ENCODE measurements at places on chromosomes 1 and 21.

DNA sequence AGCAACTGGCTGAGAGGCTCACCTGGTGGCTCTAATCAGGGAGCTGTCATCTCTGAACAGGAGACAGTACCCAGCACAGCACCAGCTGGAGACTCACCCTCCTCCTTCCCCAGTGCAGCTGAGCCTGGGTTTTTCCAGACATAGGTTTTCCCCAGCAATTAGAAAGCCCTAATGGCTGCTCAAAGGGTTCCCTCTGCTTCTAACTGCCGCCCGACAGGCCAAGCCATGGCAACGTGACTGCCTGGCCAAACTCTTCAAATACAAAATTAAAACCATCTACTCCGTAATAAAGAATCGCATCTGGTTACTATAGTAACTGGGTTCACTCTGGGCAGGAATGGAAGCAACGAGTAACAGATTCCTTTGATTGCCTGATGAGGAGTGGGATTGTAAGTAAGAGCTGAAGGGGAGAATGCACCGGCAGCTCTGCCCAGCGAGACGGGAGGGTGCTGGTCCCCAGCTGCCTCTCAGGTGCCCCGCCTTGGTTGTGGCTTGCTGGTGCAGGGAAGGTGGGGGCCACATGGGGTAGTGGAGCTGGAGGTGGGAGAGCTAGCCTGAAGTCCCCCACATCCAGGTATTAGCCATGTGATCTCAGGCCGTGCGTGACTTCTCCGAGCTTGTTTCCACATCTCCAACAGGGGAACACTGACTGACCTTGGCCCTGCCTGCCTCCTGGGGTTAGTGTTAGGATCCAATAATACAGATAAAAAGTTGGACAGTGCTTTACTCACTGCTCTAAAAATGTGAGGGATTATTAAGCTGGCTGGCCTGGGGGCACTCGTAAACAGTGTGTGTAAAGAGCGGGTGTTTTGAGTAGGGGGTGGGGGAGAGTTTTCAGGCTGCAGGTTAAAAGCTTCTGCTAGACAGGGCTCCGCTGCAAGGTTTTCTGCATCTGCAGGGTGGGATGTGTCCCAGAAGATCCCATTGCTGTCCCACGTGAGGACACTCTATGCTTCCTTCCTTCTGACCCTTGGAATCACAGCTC is 94.2 kb downstream of the KCNN3 start:
- DNase-seq = no peak

- peak; percentile 8 for DNase-seq
These were observed 136.5 kb downstream of the FGGY start for GRCh38 chr1:59433440-59433813.

DNA sequence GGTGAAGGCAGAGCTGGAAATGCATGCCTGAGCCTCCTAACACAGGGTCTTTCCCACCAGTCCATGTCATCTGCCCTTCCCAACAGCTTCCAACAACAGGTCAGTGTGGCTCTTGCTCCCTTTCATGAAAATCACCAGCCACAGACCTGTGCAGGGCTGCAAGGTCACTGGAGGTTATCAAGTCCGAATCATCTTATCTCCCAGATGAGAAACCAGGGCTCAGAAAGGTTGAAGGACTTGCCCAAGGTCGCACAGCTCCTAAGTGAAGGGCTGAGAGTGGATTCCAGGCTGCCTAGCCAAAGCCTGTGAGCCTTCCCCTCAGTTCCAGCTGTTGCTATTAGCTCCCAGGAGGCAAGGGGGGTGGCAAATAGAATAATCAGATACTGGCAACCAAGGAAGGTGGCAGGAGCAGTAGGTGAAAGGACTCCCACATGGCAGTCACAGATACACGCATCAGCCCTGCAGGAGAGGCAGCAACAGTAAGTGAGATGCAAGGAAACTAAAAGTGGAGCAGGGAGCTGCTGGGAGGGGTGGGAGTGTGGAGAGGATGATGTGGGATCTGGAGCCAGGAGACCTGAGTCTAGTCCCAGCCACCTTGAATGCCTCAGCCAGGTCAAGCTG is 74.2 kb downstream of the SSBP3 start:
- no peak for DNase-seq

- DNase-seq = no peak
These were observed 40.1 kb downstream of the DISP3 start for GRCh38 chr1:11518791-11519628.

DNA sequence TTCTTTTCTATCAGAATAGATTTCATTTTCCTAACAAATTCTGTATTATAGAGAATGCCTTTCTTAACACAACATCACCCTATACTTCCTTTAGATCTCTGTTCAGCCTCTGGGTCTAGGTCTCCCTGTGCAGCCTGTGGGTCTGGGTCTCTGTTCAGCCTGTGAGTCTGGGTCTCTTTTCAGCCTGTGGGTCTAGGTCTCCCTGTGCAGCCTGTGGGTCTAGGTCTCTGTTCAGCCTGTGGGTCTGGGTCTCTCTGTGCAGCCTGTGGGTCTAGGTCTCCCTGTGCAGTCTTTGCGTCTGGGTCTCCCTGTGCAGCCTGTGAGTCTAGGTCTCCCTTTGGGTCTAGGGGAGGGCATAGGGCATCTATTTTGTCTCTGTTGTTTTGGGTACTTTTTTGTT is 59.6 kb upstream of the DIP2A start:
- no peak for DNase-seq

DNA sequence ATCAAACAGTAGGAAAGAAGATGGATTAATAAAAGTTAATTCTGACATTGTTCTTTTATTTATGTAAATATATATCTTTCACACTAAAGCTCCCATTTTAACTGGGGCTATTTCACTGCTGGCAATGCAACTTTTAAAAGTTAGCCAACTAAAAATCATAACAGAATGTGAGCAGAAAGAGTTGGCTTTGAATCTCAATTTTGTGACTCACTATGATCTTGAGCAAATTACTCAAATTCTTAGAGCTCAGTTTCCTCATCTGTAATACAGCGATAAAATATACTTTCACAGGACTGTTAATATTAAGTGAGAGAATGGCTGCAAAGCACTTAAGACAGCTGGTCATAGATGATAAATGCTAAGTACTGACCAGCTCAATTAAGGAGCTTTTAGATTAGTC is 10.8 kb downstream of the EFCAB14 start:
- no peak for DNase-seq

- no peak for DNase-seq
These were observed 41.3 kb upstream of the GNG12 start for GRCh38 chr1:67874501-67875111.

DNA sequence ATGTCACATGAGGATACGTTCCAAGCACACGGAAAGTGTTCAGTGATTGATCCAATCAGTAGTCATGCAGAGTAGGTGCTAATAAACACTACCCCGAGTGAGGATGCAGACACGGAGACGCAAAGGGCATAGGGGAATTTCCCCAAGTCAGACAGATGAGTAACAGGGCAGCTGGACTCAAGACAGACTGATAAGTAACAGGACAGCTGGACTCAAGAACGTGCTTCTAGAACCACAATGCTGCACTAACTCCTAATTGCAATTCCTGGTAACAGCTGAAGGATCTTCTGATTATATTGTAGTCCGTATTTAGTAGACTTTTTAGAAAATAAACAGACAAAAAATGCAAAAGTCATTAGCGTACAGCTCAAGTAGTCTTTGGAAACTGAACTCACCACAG is 1.9 kb upstream of the OR2T10 start:
- DNase-seq = no peak

DNA sequence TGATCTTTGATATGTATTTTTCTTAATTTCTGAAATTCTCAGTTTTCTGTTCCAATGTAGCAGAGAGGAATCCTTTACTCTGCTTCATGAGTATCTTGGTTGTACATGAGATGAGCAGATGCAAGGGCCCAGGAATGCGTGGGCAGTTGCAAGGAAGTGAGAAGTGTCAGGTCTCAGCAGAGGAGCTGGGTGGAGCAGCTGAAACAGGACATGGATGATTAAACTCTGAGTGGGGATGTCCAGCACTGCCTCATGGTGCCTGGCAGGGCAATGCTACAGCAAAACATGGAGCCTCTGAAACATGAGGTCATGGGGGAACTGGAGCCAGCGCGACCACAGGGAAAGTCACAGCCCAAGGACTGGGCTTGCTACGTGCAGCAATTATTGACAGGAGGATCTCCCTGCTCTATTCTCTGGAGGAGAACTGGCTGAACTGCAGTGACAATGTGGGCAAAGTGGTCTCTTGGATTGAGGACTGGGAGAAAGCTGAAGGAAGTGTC is 48.4 kb downstream of the COLGALT2 start:
- peak; percentile 90 for DNase-seq

DNA sequence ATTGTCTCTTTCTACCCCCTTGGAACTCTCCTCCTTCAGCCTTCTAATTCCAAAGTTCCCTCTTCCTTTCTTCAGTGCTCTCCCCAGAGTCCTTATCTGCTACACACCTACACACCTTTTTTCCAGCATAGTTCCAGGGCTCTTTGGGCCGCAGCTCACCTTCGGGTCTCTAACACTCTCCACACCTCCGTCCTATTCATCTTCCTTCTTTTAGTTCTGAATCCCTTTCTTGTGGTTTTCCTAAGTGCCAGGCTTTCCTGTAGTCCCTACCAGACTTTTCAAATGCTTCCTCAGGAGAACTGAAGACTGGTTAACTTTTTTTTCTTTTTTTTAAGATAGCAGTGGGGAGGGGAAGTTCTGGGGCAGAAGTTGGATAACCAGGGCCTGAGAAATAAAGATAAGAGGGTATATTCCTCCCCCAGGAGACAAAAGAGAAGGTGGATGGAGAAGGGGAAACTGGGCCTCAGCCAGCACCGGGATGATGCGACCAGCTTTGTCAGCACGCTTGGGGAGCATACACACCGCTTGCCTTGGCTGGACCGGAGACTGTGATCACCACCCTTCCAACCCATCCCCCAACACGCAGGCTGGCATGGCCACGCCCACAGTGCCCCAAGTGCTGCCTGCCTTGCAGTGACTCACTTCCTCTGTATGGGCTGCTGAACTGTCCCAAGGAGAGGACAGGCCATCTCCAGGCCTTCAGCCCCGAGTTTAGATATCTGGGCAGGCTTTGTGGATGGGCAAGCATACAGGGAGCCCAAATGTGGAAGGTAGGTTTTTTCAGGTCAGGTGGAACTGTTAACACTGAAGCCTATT is 2.5 kb upstream of the CERS2 start:
- peak; percentile 85 for DNase-seq
